ENCODE measurements at places on chromosomes 6 and 20.

- no peak for DNase-seq
These were observed 6.7 kb upstream of the ATXN1 start for GRCh38 chr6:16767765-16768476.

- no peak for DNase-seq
These were observed 7.7 kb upstream of the VSX1 start for GRCh38 chr20:25089662-25090061.

GRCh38 chr6:132464538-132465256 is 48.2 kb downstream of the STX7 start:
- peak; percentile 55 for DNase-seq

DNA sequence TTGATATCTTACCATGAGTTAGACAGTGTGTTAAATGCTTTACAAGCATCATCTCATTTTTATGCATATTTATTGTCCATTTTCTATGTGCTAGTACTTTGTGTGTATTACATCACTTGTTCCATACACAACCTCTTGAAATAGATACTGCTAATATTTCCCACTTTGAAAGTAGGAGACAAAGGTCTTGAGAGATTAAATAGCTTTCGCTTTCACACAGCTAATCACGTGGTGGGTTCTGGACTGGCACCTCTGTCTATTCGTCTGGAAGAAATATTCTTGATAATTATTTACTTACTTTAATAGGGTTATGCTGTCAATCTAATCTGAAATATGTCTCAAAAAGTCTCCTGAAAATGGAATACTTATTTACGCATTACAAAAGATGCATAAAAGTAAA is 30.2 kb downstream of the EPHA7 start:
- DNase-seq: no peak

GRCh38 chr20:4552075-4552640 is 169.6 kb upstream of the PRND start:
- peak; percentile 28 for DNase-seq

- DNase-seq: no peak
These were observed 10.0 kb downstream of the TRERF1 start for GRCh38 chr6:42441697-42442081.

- no peak for DNase-seq
These were observed 90.5 kb downstream of the PRND start for GRCh38 chr20:4812216-4812615.

All from ELR (cell line).